ENCODE measurements at places on chromosomes 12 and 14. TPM values are rescaled to one million over a fixed set of nuclear protein-coding genes. Genes with fewer than 3 reads are reported as not detected.

DNA sequence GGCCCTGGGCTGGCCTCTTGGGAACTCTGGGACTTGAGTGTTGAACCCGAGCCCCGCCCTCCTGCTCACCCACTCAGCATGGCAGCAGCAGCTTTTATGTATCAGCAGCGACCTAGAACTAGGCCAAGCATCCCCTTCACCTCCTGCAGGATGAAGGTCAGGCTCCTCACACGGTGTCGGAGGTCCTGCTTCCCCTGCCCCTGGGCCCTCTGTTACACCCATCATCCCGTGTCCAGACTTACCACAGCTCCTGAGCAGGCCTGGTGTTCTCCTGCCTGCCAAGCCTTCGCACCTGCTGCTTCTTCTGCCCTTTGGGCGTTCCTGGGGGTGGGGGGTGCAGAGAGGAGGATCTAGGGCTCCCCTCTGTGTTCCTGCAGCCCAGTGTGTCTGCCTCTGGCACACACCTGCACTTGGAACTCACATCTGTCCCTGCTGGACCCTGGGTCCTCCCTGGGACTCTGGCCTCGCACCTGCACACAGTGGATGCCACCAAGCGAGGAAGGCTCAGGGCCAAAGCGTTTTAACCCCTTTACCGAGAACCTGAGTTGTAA lies 80.3 kb downstream of the PAPOLA start:
- ATAC-seq = no peak

GRCh38 chr12:48194799-48195201 lies 8.3 kb downstream of the OR10AD1 start:
- ATAC-seq = no peak

DNA sequence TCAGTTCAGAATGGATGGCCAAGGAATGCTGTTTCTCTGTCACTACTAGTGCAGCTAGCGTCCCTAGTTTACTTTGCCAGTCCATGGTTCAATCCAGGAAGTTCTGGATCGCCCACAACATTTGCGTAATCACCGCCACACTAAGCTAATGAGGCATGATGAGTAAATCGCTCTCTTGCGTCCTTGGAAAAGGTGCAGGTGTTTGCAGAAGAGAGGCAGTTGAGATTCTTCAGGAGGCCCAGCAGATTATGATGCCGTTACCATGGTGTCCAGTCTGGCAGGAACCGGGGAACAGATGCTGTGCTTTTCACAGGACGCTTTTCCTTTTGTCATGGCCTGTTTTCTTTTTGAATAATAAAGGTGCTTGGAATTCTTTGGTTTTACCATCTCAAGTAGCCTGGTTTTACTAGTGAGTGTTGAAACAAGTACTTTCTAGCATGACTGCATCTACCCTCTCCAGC lies 9.0 kb downstream of the TPH2 start:
- ATAC-seq = peak; percentile 36

GRCh38 chr12:108722992-108723766 lies 8.1 kb downstream of the CORO1C start:
- peak; percentile 81 for ATAC-seq

DNA sequence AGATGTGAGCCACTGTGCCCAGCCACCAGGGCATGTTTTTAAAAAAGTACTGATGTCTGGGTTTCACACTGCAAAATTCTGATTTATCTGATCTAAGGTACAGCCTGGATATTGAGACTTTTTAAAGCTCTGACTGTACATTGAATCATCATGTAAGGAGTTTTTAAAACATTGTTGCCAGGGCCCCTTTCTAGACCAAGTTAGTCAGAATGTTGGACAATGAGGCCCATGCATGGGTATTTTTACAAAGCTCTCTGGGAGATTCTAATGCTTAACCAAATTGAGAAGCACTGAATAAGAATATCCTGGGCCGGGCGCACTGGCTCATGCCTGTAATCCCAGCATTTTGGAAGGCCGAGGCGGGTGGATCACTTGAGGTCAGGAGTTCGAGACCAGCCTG lies 16.7 kb downstream of the TMEM19 start:
- no peak for ATAC-seq

DNA sequence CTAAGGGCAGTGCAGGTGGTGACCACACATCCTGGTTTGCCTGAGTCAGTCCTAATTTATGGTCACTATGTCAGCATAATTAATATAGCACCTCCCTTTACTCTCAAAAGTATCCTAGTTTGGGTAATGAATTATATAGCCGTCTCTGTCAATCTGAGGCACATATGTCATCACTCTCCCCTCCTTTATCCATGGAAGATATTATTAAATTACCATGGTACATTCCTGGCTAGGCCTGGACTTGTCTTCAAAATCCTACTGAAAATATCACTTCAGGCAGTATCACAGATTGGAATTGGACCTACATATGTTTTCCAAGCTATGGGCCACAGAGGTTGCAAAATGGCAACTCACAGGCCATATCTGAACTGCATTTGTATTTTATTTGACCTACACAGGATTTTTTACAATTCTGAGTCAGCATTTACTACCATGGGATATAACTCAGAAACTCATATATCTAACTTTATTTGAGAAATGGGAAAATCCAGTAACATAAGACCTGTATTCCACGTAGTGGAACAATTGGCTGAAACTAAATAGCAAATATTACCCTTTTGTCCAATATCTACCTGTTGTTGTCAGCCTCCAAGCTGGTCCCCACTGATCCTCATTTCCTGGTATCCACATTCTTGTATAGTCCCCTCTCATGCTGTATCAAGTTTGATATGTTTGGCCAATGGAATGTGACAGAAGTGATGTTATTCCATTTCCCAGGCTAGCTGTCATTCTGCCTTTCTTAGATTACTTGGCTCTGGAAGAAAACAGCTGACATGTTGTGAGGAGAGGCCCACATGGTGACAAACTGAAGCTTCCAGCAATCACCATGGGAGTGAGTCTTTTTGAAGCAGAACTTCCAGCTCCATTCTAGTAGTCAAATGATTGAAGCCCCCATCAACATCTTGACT lies 102.5 kb upstream of the MDM1 start:
- ATAC-seq = no peak

DNA sequence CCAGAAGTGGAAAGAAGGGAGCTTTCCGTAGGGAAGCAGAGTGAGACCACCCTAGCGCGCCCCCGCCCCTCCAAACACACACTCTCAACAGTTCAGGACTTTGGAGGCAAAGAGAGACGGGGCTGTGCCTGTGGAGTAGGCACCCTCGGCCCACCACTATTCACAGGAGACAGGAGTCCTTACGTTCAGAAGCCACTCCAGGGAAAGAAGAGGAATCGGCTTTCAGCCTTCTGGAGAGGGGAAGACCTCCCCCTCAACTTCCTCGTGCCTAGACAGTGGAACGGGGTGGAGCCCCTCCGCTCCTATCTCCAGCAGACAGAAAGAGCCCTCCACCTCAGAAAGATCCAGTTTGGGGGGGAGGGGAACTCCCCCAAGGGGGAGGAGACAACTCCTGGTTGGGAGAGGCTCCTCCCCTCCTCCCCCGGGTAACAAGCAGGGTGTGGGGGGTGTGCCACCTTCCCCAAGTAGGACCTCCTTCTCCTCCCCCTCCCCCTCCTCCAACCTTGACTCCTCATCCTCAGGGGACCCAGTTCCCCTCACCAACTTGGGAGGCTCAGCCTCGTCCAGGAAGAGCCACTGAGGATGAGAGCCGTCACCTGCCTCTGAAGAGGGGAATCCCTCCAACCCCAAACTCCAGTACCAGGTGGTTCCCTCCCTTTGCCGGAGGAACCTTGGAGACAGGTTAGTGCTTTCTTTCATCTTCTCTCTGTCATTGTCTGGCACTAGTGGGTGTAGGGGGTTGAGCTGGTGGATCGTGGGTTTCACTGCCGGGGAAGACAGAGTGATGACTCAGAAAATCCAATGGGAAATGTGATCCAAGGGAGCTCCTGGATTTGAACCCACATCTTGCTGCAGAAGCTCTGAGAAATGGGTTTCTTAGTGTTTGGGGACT lies 883 bp downstream of the FOXJ2 start:
- peak; percentile 49 for ATAC-seq

DNA sequence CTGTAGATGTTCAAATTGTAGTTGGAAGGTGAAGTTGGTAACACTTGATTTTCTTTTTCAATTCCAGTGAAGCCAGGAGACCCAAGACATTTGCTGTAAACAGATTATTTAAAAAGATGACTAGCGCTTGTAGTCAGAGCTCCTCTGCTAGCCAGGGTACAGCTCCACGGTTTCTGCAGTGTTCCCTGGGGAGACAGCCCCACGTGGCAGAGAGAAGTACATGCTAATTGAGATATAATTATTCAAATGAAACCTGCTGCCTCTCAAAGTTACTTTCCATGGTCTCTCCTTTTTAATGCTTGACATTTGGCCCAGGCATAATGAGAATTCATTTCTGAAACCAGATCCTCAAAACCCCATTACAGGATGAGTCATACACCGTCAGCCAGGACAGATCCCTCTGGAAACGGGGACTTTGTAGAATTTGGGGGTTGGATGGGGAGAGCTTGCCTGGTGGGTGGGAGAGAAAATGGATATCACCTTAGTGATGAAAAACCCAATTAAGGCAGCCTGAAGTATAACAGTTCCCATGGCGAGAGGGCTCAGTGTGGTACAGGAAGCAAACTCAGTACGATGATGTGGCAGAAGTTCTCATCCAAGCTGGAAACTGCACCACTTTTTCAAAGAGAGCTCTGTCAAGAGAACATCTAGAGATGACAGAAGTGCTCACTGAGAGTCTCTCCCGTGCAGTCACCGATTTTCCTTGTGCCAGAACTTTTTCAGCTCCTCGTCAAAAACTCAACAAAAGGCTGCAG lies 637.7 kb upstream of the TMEM132C start:
- no peak for ATAC-seq

- ATAC-seq = no peak
Observed at GRCh38 chr12:67940780-67941243, 48.4 kb upstream of the IFNG-AS1 start.

GRCh38 chr14:62777510-62777909 lies 267.7 kb downstream of the KCNH5 start:
- ATAC-seq = no peak

GRCh38 chr12:92332552-92332951 lies 186.9 kb upstream of the BTG1 start:
- no peak for ATAC-seq

- no peak for ATAC-seq
Observed at GRCh38 chr14:51648296-51648695, 3.4 kb upstream of the FRMD6 start.

DNA sequence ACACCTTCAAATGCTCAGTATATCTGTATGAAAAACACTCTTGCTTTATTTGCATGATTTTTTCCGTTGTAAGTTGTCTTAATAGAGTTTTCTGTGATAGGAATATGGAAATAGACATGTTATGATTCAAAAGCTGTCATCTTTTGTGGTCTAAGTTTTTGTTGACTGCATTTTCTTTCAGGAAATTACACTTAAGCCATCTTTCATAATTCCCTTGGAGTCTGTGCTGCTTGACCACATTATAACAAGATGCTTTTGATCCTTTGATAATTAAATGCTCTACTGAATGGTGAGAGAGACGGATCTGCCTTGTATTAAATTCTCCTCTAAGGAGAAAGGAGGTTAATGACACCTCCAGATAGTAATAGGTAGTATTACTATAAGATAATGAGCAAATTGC lies 272.8 kb upstream of the DAAM1 start:
- ATAC-seq = no peak

GRCh38 chr14:35223927-35224326 lies 68.3 kb upstream of the PSMA6 start:
- ATAC-seq = no peak

DNA sequence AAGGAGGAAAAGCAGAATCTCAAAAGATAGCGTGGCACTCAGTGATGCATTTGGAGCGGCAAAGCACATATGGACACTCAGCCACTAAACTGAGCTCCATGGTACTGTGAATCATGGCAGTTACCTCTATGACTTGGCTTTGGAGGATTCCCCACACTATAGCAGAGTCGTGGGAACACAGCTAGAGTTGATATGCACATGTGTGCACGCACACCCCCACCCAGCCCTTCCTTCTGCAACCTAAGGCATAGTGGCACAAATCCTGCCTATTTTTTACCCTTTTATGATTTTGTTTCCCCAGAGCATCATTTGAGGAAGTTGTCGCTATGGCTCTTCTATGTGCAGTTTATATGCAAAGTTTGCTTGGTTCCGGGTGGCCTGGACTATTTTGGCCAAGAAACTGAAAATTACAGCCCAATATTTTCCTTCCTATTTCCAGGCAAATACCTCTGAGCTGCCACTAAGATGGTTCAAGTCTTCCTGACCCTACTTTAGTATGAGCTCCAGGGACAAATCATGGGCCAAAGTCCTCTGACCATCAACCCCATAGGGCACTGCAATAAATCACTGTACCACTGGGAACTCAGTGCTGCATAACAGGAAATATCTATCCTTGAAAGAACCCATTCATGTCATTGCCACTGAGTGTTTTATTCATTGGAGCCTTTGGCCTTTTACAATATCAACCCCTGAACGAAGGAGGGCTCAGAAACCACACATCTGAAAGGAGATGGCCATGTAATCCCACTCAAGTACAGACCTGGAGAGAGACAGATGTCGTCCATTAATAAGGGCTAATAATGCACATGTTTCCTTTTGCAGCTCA lies 177.5 kb downstream of the EGLN3 start:
- no peak for ATAC-seq

- no peak for ATAC-seq
Observed at GRCh38 chr12:96000858-96001257, 4.7 kb upstream of the HAL start.

- ATAC-seq = peak; percentile 71
Observed at GRCh38 chr12:4763549-4763948, 43.3 kb downstream of the GALNT8 start.

DNA sequence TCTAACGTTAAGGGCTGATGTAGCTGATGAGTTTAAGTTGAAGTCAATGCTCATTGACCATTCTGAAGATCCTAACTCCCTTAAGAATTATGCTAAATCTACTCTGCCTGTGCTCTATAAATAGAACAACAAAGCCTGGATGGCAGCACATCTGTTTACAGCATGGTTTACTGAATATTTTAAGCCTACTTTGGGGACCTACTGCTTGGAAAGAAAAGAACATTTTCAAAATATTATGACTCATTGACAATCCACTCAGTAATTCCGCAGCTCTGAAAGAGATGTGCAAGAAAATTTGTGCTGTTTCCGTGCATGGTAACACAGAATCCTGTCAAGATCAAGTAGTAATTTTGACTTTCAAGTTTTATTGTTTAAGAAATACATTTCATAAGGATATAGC lies 35.0 kb upstream of the NAV3 start:
- no peak for ATAC-seq

- no peak for ATAC-seq
Observed at GRCh38 chr14:100078997-100079725, 13.9 kb downstream of the EVL start.

Gene IL26
- total RNA-seq = not detected

Gene ACRBP
- total RNA-seq = 3.2 TPM

Gene KHNYN
- total RNA-seq = 50.7 TPM

Gene ACSM4
- not detected for total RNA-seq

Gene CBLN3
- total RNA-seq = 0.49 TPM

Gene AICDA
- total RNA-seq = not detected

Gene SDR9C7
- total RNA-seq = not detected

Gene NANOG
- total RNA-seq = 2.3 TPM

Gene RAD9B
- total RNA-seq = 5.1 TPM

Gene PARP2
- 8.2 TPM for total RNA-seq

Gene CLEC9A
- total RNA-seq = not detected

Gene RABGGTA
- total RNA-seq = 27.6 TPM

Gene GPR84
- not detected for total RNA-seq

Gene KRT81
- not detected for total RNA-seq

Gene NR1H4
- not detected for total RNA-seq

Gene SLC6A13
- total RNA-seq = not detected

Gene RIC8B
- 17.6 TPM for total RNA-seq

Gene TXNDC16
- total RNA-seq = 18.7 TPM

Gene CACNA1C
- total RNA-seq = 47.3 TPM

Gene MED6
- total RNA-seq = 23.1 TPM

Gene FGF6
- not detected for total RNA-seq

Gene KRT83
- total RNA-seq = not detected
